ENCODE measurements at places on chromosomes 6 and 20.
A peak's percentile ranks its signal among the peaks of the same experiment; 100 is the strongest.

- no peak for DNase-seq
These were observed 36.0 kb upstream of the FOXO3 start for GRCh38 chr6:108524528-108525248.

GRCh38 chr6:131419702-131420101, 153.3 kb upstream of the ARG1 start:
- DNase-seq = no peak

DNA sequence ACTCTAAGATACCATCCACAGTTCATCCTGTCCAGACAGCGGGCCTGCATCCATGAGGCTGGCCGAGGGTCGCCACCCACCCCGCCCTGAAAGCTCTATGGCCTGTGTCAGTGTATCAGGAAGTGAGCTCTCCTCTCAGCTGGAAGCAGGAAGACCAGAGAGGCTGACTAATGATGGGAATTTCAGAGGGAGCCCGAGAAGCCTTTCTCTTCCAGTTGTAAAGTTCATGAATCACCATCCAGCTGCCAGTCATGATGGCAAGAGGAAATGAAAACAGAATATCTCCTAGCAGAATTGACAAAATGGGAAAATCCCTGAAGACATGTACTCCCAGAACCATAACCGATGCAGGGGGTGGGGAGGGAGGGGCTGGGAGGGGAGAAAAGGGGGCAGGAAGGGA, 109.6 kb upstream of the RPS6KA2 start:
- DNase-seq = peak; percentile 7

DNA sequence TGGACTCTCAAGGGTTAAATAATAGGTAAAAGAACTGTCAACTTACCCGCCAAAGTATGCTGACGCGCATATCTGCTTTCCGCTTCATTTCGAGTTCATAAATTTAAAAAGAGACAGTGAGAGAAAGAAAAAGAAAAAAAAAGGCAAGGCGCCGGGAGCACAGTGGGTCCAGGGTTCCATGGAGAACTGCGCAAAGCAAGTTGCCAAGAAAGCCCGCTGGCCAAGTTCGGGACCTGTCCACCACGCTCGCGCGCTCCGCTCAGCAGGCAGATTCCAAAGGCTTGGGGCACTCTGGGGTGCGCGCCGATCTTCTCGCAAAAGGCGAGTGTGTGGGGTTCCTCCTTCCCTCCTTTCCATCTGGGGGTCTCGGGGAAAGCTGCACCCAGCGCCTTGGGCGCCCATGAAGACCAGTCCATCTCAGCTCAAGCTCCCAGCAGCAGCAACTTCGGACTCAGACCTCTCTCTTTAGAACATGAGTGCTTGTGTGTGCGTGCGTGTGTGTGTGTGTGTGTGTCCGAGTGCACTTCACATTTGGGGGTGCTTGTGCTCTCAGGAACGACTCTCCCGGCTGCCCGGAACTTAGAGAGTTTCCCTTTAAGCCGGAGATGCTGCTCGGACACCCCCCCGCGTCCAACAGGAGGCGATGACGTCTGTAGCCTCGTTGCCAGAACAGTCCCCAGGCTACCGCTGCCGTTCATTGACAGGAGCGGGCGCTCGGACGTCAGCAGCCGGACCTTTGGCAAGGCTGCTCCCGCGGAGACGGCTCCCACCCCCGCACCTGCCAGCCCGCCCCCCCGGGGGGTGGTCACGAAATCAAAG, 180.0 kb downstream of the TBXT start:
- no peak for DNase-seq

GRCh38 chr20:47878601-47879027, 93.3 kb upstream of the SULF2 start:
- DNase-seq = no peak

- DNase-seq = no peak
These were observed 54.1 kb upstream of the SALL4 start for GRCh38 chr20:51856432-51856831.

- no peak for DNase-seq
These were observed 384.5 kb downstream of the SMOC2 start for GRCh38 chr6:168825226-168826077.

GRCh38 chr20:2713285-2713684, 20.7 kb downstream of the EBF4 start:
- no peak for DNase-seq

DNA sequence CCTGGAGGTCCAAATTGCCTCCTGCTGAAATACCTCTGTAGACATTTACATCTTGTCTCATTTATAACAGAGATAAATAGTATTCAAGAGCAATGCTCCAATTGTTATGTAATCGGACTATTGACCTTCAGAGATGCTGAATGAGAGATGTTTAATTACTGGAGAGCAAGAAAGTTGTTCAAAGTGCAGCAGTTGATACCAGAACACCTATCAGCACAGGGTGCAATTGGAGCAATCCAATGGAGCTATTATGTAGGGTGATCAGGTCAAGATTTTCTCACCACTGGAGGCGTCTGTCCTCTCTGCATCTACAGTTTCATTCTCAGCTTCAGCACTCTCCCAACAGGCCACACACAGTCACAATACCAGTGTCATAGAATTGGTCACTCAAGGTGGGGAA, 19.5 kb upstream of the TMX4 start:
- no peak for DNase-seq

DNA sequence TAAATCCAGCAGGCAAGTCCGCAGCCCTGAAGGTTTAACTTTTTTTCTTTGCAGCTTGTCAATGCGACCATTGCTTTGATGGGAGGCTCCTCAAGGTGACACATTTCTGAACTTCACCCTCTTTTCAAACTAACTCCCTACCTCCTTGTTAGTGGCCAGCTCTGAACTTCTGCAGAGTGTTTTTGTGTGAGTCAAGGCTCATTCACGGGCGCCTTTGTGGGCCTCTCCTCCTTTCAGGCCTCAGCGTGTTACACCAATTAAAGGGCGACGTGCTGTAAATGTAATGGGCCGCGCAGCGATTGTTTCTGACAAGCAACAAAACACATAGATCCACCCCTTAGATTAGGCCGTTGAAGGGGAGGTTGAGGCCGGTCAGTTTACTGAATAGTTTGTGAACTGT, 45.5 kb upstream of the NR2E1 start:
- DNase-seq = no peak

DNA sequence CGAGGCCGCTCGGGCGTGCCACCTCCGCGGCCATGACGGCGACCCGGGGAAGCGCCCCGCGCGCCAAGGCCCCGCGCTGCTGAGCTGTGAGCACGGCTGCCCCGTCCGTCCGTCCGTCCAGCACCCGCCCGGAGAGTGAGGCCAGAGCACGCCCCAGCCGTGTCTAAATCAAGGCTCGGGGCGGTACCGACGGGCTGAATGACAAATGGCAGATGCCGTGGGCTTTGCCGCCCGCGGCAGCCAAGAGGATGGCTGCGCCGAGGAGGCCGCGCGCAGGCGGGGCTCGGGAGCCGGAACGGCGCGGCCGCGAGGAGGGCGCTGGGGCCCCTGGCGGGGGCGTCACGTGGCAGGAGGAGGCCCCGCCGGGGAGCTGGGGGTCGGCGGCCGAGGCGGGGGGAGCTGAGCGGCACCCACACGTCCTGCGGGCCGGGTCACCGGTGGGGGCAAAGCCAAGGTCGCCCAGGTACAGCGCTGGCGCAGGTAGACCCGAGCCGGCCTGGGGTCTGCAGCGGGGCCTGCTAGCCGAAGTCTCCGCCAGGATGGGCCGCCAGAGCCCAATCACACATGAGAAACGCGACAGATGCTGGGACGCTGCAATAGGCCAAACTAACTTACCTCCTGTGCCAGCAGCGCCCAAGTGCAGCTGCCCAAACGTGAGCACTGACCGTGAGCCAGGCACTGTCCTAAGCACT, at the start of gene PLAGL1:
Gene PLAGL1 (minus strand): TSS at position 140 of the 692 bp plus-strand sequence. CDS start 60,123 bp downstream, outside the sequence.
- peak; percentile 10 for DNase-seq

- no peak for DNase-seq
These were observed 51.0 kb upstream of the FBXO30 start for GRCh38 chr6:145865595-145865994.

GRCh38 chr6:36339146-36339545, 2.5 kb upstream of the BNIP5 start:
- DNase-seq = no peak

DNA sequence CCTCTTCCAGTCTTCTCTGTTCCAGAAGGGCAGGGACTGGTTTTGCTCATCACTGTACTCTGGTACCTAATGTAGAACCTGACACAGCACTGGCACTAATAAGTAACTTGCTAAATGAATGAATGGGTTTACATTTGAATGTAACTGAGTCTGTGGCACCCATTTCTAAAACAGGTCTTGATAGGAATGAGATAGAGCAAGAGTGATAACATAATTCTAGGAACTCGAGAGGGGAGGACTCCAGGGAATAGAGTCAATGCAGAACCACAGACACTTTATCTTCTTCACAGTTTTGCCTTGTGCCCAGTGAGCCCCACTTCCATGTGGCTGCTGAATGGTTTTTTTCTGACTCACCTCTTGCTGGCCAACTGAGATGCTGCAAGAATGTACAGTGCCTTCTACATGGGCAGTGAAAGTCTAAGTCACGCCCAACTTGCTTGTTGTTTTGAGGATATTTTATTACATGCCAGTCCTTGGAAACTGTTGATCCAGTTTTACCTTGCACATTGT, 61.1 kb downstream of the TBC1D7 start:
- no peak for DNase-seq

- DNase-seq = no peak
These were observed 1.7 kb downstream of the PDE7B start for GRCh38 chr6:135853227-135853626.

DNA sequence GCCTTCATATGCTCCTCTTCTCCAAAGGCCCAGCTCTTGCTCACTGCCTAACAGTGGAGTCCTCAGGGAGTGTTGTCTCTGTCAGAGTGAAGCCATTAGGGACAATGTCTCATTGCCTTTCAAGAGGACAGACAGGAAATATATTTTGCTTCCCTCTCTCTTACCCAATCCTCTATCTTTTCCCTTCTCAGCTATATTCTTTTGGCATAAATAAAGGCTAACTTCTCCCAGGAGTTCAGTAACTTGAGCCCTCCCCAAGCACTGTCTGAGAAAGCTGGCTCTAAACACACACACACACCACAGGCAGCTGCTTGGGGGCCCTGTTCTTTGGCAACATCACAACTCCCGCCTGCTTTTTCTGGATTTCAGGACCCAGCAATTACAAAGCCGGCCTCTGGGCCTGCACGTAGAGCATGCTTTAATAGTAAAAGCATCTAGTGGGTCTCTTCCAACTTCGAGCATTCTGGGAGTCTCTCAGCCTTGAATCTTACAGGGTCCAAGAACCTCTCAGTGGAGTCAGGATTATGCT, 34.7 kb upstream of the LAMA4 start:
- DNase-seq = no peak

DNA sequence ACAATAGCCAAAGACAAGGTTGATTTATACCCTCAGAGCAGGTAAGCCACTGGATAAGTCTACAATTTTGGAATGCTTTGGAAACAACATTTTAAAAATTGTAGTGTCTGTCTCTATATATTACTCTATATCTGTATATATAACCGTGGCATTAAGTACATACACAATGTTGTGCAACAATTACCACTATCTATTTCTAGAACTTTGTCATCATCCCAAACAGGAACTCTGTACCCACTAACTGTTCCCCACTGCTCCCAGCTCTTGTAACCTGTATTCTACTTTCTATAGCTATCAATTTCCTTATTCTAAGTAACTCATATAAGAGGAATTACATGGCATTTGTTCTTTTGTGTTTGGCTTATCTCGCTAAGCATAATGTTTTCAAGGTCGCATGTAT, 78.2 kb upstream of the ASCC3 start:
- DNase-seq = no peak

GRCh38 chr6:108831104-108831503, 17.1 kb upstream of the ARMC2 start:
- DNase-seq = no peak

- DNase-seq = peak; percentile 23
These were observed 3.6 kb upstream of the GPSM3 start for GRCh38 chr6:32195902-32196681.

- DNase-seq = no peak
These were observed 42.9 kb downstream of the PKIB start for GRCh38 chr6:122653094-122653493.

DNA sequence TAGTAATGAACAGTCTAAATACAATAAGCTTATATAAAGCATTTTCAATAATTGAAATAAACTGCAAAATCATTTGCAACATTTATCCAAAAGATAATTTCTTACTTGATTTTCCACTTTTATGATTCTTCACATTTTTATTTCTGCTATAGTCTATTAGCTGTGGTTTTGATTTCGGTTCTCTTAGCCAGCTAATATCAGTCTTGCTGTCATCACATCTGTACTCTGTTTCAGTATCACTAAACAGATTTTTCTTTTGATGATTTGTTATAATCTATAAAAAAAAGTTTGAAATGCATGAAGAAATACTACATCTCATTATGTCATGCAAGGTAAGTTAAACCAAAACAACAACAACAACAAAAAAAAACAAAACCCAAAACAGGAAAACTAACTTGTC, 53.2 kb downstream of the SYCP2 start:
- no peak for DNase-seq

- peak; percentile 24 for DNase-seq
These were observed 2.4 kb downstream of the MTCL3 start for GRCh38 chr6:127516662-127517273.

- no peak for DNase-seq
These were observed 7.8 kb downstream of the E2F3 start for GRCh38 chr6:20409427-20409971.

DNA sequence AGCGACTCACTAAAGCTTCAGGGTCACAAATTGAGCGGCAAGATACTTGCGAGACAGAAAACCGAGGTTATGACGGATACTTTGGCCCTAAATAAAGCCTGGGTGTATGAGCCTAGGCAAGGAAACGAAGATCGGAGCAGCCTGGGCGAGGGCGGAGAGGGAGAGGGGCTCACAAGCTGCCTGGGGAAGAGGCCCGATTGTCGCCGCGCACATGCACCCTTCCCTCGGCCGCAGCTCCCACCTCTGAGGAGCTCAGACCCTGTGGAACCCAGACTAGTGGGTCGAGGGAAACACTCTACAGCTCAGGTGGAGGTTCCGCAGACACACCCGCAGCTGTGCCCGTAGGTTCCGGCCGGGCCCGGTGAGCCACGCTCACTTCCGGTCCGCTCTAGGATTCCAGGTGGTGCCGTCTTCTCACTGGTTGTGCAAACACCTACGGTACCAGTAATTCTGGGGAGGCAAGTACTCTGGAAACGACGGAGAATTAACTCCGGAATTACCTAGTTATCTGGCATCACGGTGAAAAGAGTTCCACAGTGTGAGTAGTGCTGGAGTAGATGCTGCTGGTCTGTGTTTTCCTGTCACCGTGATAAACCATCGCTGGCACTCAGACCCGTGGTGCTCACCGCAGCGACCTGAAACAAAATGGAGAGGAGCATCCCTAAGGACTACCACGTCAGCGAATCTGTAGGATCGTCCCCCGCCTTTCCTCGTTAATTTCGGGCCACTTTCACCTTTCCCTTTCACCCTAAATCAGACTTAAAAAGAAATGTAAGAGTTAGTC, 61.5 kb downstream of the GPX5 start:
- no peak for DNase-seq

DNA sequence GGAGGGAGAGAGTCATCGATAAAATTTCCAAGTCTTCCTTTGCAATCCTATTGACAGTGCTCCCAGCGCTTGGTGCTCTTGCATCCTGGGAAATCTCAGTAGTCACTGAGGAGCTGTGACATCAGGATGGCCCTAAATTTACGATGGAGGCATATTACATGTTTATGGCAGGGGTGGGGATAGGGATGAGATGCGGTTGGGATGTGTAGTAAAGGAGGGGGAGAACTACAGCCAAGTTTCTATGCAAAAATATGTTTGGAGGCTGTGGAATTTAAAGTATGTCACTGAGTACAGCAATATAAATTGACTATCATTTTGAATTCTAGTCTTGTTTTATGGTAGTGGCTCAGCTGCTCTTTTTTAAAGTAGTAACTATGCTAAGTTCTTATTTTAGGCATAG, 544.9 kb downstream of the PKHD1 start:
- DNase-seq = no peak

GRCh38 chr20:3248993-3249347, 10.0 kb upstream of the SLC4A11 start:
- DNase-seq = no peak

GRCh38 chr6:107202876-107203468, 87.7 kb upstream of the BEND3 start:
- no peak for DNase-seq

All from amniotic stem cell (primary cell).